Activated CD4-positive, alpha-beta memory T cell treated with anti-CD3 and anti-CD28 coated beads for 36 hours (primary cell): ENCODE measurements at places on chromosomes 1 and 21. TPM values are rescaled to one million over a fixed set of nuclear protein-coding genes. Genes with fewer than 3 reads are reported as not detected.

GRCh38 chr21:38120984-38121855 lies 135.6 kb upstream of the KCNJ15 start:
- DNase-seq: no peak

C4BPB gene
- 0.39 TPM for total RNA-seq

LAMB3 gene
- 14.7 TPM for total RNA-seq

HPCAL4 gene
- 0.43 TPM for total RNA-seq

LHX8 gene
- not detected for total RNA-seq
